ENCODE measurements at places on chromosomes 2 and 18.

GRCh38 chr18:2961821-2962220, 51.1 kb downstream of the LPIN2 start:
- DNase-seq: no peak

DNA sequence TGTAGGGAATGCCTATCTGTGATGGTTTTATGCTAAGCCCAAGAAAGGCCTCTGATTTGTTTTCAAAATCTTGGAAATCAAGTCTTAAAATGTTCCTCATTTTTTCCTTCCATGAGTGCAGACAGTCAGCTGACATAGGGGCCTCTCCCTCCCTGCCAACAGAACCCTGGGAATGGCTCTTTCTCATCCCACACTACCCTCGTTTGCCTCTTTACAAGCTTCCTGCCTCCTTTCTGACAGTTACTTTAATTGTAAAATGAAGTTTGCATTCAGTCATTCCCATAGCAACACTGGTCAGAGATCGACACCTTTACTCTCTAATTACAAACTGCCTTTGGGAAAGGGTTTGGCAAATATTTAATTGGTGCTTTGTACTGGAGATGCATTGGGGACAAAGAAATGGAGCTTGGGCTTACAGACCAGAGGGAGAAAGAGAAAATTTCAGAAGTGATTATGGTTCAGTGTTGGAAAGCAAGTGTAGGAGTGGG, 25.4 kb downstream of the KIF5C start:
- no peak for DNase-seq

DNA sequence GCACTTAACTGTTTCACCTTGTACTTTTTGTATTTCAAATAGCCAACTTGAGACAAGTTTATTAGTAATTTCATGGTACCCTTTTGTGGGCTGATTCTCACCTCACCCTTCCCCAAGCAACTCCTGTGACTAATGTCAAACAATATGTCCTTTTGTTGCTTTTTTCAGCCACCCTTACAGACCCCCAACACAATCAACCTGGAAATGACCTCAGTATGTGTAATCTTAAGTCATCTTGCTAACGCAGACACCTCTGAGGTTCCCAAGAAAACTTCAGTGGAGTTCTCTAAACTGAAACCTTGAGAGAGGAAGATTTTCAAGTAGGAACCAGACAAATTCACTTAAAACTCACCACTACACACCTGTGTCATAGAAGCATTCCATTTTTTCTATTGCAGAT, 69.5 kb downstream of the KYNU start:
- no peak for DNase-seq

DNA sequence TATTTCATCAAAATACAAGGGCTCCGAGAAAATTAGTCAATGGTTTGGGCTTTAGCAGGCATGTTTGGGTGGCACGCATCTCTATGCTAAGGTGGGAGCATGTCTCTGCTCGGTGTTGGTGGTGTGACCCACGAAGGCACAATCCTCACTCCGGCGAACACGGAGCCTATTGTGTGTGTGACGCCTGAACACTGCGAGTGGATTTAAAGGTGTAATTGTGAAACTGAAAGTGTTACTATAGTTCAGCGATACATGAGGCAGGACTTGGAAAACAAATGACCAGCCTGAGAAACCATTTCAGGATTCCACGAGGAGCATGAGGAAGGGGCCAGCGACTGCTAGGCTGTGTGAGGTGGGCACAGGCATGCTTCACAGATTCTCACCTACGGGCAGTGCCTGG, 41.7 kb upstream of the LDLRAD4 start:
- DNase-seq: no peak

DNA sequence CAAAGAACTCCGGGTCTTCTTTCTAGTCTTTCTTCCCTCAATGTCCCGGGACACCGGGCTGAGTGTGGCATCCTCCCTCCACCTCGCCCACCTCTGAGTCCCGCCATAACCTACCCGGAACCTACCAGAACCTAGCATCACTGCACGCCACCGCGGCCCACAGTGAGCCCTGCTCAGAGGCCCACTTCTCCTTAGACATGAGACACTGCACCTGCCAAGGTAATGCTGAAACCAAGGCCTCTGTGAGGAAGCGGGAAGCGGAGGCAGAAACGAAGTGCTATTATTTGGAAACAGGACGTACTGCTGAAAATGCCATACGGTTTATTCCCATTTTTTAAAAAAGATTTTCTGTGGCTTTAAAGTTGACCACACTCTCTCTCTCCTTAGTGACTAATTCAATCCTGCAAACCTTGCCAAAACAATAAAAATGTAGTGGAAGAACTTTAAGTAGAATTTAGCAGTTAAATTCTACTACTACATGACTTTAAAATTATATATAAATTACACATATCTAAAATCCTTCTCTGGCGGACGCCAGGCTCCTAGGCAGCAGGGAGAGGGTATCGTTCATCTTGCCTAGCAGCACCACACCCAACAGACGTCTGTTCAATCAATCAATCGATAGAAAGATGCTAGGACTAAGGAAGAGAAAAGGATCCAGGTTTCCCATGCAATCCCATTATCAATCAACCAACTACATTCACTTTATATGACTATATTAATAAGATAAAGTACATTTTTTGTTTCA, 82.0 kb downstream of the ZNF516 start:
- no peak for DNase-seq

- no peak for DNase-seq
Measured at GRCh38 chr2:50863218-50863617, 168.7 kb downstream of the NRXN1 start.

DNA sequence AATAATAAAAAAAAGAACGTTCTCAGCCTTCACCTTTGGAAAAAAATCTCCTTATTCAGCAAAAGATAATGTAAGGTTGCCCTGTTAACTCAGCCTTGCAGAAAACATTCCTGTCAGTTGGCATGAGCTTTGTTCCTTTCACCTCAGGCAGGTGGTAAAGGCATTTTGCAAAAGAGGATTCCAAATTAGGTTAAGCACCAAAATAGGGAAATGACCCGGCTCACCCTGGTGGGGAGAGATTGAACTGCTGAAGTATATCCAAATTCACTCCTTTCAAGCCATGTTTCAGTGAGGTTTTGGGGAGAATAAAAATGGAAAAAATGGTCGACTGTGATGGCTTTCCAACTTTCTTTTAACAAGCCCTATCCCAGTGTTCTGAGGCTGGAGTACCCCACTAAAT, 1988.8 kb upstream of the PIK3C3 start:
- DNase-seq: no peak

DNA sequence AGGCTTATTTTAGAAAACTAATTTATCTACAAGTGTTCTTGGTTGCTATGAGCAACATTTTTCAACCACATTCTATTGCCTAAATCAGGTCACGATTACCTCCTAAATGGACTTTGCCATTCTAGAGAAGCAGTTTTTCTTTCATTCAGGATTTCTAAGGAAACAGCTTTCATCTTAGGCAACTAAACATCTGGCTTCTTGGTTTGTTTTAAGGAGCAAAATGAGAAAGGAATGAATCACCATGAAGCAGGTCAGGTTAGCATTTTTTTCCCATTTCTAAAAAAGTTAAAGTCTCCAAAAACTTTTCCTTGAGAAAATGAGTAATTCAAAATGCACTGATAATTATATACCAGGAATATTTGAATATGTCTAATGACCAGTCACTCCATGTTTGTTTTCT, 114.8 kb downstream of the GAREM1 start:
- DNase-seq: no peak

GRCh38 chr18:10205151-10205550, 249.3 kb upstream of the APCDD1 start:
- no peak for DNase-seq

DNA sequence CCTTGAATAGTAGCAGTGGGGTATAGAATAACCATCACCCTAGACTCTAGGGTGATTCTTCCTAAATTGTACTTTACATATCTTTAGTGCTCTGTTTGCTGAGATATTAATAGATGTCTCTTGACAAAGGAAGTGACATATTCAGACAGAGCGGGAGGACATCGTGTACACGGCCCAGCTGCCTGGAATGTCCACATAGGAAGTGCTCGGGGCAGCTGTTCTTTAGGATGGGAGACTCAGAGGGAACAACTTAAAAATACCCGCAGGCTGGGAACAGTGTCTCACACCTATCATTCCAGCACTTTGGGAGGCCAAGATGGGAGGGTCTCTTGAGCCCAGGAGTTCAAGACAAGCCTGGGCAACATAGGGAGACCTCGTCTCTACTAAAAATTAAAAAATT, 206.1 kb downstream of the FAM210A start:
- DNase-seq: no peak

DNA sequence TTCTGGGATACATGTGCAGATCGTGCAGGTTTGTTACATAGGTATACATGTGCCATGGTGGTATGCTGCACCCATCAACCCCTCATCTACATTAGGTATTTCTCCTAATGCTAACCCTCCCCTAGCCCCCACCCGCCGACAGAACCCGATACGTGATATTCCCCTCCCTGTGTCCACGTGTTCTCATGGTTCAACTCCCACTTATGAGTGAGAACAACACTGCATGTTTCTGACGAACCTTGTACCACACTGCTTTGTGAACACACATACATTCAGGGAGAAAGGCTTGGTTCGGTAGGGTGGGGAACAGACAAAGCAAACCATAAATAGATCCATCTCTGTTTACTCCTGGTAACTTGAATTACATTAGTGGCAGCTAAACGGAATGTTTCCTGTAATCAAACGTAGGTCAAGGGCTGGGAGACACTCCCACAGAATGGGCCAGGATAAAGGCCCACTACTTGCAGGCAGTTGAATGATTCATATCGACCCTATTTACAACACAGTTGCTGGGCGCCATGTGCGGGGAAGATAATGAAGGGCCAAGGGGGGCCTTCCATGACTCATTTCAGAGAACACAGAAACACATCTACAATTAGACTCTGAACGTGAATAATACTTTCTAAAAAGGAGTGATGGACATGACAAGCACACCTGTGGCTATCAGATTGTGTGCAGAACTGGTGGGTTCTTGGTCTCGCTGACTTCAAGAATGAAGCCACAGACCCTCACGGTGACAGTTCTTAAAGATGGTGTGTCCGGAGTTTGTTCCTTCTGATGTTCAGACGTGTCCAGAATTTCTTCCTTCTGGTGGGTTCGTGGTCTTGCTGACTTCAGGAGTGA, 56.8 kb upstream of the KIDINS220 start:
- no peak for DNase-seq

GRCh38 chr18:47593744-47594472, 336.6 kb downstream of the SMAD2 start:
- no peak for DNase-seq

DNA sequence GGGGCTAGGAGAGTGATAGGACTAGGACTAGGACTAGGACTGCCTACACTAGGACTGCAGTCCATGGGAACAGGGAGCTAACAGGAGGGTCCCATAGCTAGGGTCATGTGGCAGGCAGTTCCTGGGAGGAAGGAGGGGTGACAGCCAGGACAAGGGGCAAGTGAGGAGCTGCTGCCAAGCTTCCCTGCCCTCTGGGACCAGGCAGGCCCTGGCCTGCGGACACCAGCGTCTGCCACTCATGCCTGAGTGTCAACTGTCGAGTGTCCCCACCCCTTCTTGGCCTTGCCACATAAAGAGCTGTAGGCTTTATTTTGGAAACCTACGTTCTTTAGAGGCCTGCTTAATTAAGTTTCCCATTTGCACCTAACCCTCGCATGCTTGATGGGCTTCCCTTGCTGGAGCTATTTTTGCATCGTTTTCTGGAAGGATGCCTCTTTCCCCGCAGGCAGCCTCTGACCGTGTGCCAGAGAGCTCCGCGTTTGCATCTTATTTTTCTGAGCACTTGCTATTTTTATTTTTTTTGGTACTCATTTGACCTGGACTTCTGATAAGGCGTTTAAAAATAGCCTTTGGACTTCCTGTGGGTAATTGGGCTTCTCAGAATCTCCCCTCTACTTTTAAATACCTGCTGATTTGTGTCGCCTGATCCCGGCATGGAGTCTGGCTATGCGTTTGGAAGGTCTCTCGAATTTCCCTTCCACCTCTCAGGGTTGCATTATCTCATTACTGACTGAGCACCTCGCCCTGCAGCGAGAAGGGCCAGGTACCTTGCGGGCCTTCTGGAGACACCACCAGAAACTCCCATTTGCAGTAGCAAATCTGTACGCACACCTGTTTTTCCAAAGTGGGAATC, 66.4 kb downstream of the SH3RF3 start:
- no peak for DNase-seq

DNA sequence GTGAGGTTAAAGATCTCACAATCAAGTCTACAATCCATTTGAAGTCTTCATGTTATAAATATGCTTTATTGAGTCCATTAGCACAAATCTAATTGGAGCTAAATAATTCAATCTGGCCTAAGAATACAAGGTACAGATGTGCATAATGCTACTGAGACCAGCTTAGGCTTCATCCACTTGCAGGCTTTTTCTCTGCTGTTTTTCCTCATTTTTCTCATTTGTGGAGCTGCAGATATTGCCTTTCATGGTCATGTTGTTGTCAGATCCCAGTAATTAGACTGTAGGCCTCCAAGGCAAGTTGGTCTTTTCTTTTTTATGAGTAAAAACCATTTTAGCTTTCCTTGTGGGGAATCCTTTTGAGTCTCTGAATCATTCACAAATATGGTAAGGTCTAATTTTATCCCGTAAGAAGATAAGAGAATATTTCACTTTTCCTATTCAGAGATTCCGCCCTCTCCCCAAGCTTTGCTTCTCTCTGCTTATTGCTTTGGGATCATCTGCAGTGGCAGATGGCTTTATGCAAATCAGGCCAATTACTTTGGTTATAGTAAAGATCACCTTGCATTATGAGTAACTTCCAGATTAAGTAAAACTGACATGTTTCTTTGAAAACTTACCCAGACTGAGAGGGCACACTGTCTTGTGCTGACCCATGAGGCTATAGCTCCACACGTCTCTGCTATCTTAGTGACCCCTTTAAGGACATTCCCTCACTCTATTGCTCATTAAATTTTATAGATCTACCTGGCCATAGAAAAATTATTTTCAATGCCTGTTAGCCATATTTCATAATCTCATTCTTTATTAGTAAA, 80.9 kb downstream of the MGAT5 start:
- no peak for DNase-seq

- DNase-seq: peak; percentile 53
Measured at GRCh38 chr2:158034198-158034866, 67.3 kb upstream of the UPP2 start.

DNA sequence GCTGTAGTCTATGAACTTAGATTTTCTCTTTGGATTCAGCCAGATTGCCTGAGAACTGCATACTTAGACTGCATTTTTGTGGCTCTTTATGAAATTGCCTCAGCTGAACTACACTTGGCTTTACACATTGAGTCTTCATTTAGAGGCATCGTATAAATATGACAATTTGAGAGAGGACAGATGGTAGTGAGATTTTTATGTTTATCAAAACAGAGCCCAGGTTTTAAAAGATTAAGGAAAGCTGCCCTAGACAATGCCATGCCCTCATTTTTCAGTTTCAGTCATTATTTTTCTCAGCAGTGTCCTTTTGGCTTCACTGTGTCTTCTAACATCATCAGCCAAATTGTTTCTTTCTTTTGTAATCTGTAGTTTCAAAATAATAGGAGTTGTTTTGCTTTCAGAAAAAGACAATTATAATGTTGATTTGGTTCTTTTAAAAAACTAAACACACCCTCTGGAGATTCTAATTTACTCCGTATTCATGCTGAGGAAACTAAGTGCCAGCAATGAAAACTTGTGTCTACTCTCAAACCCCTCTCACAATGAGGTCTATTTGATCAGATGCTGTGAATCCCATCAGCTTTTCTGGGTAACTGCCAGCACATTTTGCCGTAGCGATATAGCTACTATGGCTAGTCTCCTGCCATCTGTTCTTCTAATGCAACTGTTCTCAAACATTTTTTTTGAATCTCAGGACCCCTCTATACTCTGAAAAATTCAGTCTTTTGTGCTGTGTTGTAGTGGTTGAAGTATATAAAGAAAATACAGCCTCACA, 46.2 kb downstream of the TWSG1 start:
- no peak for DNase-seq

GRCh38 chr2:64697297-64698176, 43.8 kb upstream of the SERTAD2 start:
- no peak for DNase-seq

GRCh38 chr2:130891966-130892365, 55.3 kb downstream of the ARHGEF4 start:
- DNase-seq: no peak

All from HCT116 (cell line).